ENCODE measurements at places on chromosomes 11 and 22.

GRCh38 chr11:76660533-76661305, 9.8 kb downstream of the LRRC32 start:
- no peak for DNase-seq

DNA sequence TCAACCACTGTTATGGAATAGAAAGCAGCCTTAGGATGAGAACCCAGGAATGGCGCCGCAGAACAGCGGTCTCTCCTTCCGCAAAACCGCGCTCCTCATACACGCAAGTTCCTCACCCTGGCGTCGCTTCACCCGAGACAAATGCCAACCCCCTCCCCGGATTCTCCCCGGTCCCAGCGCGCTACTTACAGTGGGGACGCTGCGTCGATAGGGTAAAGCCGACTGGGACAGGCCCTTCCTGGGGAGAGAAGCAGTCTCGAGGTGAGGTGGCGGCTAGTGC, 287 bp downstream of the RPS13 start:
- no peak for DNase-seq

DNA sequence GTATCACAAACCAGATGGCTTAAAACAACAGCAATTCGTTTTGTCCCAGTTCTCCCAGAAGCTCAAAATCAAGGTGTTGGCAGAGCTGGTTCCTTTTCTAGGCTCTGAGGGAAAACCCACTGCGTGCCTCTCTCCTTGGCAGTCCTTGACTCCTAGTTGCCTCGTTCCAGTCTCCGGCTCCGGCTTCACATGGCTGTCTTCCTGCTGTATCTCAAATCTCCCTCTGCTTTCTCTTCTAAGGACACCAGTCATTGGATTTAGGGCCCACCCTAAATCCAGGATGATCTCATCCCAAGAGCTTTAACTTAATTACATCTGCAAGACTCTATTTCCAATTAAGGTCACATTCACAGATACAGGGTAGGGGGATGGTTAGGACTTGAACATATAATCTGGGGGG, 9.2 kb upstream of the NAA40 start:
- no peak for DNase-seq

- DNase-seq, result no peak
Observed at GRCh38 chr11:33533386-33534052, 167.1 kb downstream of the C11orf91 start.

DNA sequence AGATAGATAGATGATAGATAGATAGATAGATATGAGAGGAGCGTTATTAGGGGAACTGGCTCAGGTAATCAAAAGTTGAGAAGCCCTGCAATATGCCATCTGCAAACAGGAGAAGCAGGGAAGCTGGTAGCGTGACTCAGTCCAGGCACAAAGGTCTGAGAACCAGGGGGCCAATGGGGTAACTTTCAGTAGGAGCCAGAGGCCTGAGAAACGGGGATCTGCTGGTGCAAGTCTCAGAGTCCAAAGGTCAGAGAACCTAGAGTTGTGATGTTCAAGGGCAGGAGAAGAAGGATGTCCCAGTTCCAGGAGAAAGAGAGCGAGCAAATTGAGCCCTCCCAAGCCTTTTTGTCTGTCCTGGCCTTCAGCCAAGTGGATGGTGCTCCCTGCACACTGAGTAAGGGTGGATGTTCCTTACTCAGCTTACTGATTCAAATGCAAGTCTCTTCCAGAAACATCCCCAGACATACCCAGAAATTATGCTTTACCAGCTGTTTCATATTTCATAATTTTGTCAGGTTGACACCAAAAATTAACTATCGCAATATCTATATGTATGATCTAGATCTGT, 87.8 kb upstream of the SLC22A12 start:
- no peak for DNase-seq

GRCh38 chr11:127640561-127641451, 640.2 kb upstream of the KIRREL3 start:
- no peak for DNase-seq

DNA sequence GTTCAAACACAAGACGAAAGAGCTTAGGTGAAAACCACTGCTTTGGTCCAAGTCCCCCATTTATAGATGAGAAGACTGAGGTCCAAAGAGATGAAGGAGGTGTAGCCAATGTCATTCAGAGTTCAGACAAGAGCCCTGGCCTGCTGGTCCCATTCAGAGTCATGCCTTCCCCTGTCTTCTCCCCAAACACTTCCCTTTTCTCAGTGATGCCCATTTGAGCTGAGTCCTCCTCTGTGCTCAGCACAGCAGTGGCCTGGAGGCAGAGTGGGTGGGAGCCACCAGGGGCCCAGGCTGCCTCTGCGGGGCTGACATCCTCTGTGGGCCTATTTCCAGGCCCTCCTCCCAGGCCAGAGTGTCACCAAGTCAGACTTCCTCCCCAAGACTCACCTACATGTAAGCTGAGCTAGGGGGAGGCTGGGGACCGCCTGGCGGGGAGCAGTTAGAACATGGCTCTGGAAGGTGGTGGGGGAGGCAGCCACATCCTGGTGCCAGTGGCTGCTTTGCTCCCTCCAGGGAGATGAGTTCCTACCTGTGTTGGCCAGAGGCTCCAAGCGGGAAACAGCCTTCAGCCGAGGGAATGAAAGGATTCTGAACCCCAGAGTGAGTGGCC, 22.4 kb upstream of the LRRC10B start:
- no peak for DNase-seq

DNA sequence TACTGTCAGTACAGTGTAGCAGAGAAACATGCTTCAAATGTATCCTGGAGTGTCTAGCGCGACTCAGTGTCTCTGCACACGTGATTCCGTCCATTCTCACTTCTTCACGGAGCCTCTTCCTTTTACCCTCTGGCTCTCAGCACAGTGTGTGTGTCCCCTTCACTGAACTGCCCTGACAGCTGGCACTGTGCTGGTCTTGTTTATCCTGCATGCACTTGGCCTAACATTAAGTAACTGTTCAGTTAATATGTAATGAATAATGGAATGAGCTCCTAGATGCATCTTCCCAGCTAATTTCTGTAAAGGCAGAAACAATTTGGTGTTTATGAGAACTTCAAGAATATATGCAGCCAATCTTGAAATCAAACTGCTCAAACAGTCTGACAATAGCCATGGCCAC, 44.4 kb downstream of the KMT5B start:
- DNase-seq, result no peak

GRCh38 chr22:41847300-41847699, 14.4 kb downstream of the SREBF2 start:
- no peak for DNase-seq

Measured in T-helper 2 cell treated with Interferon-gamma antibody and Interleukin-4, amounts not matched to agents 5 μg/mL and 100 μg/mL, for 36 hours (primary cell).